ENCODE measurements at places on chromosomes 11 and 22.

GRCh38 chr22:43515902-43516301 lies 104.1 kb downstream of the MPPED1 start:
- DNase-seq = no peak

DNA sequence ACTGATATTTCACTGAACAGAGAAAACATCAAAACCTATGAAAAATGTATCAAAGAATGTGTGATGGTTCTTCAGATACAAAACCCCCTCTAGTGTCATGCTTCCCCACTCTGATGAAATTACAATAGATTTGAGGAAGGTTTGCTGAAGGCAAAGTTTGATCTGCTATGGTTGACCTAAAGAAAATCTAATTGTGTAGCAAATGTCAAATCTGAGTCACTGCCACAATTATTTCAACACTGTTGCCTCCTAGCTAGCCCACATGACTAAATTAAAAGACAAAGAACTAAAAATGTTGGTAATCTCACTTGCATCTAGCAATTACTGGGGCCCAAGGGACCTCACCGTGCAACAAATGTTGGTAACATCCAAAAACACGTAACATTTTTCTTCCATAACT lies 728.0 kb downstream of the DLG2 start:
- DNase-seq = no peak

- DNase-seq = no peak
Observed at GRCh38 chr11:102139081-102139498, 28.8 kb downstream of the YAP1 start.

DNA sequence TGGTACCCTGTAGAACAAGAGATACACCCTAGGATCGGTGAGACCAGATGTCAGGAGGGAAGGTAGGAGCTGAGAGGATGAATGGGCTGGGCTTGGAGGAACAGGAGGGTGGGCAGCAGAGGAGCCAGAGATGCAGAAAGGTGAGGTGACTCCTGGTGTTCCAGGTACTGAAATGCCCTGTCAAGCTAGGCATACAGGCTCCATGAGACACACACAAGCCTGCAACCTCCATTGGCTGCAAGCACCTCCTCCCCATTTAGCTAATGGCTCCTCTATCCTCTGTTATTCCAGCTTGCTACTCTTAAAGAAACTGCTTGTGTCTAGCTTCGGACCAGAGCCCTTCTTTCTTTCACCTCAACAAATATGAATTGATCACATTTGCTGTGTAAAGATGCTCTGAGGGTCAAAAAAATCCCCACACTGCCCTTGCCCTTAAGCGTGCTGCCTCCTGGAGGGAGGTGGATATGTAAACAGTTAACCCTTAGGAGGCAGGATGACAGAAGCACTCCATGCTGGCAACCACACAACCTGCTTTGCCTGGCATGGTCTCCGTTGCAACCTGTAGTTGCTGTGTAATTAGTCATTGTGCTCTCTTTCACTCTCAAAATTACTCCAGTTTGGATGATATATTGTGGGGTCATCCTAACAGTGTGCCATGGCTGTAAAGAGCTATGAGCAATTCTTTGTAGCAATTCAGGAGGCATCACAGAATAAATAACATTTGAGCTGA lies 156.0 kb downstream of the PKNOX2 start:
- DNase-seq = no peak

- DNase-seq = no peak
Observed at GRCh38 chr11:103662880-103663279, 373.6 kb upstream of the DDI1 start.

DNA sequence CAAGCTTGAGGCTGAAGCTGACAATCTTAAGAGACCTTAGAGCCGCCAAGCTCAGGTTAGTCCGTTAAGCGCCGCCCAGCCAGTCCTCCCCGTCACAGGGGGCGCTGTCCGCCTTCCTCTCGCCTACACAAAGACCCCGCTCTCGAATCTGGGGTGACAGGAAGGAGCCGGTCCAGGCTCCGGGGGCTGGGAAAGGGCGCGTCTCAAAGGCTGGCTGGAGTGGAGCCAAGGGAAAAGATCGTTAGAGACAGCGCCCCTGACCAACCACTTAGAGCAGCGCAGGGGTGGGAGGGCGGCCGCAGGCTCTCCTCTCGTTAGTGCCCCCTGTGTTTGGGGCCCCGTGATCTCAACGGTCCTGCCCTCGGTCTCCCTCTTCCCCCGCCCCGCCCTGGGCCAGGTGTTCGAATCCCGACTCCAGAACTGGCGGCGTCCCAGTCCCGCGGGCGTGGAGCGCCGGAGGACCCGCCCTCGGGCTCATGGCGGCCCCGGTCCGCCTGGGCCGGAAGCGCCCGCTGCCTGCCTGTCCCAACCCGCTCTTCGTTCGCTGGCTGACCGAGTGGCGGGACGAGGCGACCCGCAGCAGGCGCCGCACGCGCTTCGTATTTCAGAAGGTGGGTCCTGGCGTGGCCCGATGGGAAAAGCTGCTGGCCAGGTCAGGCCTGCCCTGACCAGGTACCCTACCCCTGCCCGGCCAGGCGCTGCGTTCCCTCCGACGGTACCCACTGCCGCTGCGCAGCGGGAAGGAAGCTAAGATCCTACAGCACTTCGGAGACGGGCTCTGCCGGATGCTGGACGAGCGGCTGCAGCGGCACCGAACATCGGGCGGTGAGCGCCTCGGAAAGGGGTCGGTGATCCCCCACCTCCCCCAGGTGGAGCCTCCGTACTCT lies at the start of gene MUS81:
Gene MUS81, plus strand, starts transcription at position 156 of the 887 bp plus-strand sequence. Its CDS starts 321 bp downstream, at position 477.
- DNase-seq = peak; percentile 95

DNA sequence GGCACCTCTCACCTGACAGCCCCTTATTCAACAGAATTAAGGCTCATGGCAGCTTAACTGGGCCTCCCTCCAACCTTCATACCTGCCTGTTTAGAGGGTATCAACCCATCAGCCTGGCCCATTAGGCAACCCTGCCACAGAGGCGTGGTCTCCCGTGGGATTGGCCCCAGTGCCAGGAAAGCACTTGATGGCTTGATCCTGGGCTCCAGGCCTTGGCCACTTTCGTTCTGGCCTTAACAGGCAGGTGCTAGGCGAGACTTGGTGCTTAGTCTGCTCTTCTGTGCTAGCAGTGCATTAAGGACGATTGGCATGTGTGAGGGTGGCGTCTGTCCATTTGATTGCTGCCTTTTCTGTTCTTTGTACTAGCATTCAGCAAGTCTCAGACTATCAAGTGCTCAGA lies 75.2 kb downstream of the CABIN1 start:
- DNase-seq = no peak

DNA sequence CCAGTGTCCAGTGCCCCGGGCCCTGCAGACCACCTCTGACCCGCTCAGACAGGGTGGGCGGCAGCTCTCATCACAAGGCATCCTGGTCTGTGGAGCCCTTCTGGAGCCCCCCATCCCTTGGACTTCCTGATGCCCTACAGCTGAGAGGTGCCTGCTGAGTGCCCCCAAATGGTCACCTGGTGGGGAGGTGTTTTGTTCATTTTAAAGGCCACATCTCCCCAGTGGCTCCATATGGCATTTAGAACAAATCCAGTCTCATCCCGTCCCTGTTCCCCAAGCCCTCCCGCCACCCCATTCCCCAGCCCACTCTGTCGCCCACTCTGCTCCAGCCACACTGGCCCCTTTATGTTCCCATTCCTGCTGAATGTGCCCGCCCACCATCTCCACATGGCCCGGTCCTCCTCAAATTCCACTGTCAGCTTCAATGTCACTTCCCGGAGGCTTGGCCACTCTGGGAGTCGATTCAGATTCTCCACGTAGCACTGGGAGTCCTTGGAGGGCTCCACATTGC lies 32.8 kb downstream of the OSBPL5 start:
- no peak for DNase-seq

GRCh38 chr22:31566484-31566883 lies 70.1 kb downstream of the SFI1 start:
- DNase-seq = no peak

DNA sequence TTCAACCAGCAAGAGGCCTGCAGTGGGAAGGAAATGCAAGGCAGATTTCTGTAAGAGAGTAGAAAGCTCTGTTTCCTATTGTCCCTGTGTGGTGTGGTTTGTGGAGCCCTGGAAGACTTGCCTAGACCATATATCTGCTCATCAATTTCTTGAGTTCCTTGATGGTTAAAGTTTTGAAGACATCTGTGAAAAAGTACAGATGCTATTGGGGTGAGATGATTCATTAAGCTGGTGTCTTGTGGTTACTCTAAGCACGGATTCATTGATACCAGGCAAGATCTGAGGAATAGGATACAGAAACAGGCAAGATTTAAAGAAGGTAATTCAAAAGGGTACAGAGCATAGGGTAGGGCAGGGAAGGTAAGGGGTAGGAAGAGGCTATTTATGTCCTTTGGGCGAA lies 275.8 kb upstream of the SESN3 start:
- DNase-seq = no peak

DNA sequence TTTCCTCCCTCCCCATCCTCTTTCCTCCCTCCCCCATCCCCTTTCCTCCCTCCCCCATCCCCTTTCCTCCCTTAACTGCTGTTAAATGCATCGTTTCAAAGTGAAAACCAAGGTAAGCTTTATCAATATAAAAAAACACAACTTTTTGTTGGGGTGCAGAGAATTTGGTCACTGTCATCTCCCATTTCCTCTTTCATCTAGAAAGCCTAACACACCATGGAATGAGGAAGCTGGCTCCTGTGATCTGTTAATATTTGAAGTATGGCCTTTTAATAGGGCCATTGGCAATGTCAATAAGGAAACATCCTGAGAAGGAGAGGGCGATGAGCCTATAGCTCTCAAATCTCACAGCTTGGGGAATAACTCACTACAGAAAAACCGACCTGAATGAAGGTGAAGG lies 7.0 kb downstream of the EXPH5 start:
- DNase-seq = no peak

DNA sequence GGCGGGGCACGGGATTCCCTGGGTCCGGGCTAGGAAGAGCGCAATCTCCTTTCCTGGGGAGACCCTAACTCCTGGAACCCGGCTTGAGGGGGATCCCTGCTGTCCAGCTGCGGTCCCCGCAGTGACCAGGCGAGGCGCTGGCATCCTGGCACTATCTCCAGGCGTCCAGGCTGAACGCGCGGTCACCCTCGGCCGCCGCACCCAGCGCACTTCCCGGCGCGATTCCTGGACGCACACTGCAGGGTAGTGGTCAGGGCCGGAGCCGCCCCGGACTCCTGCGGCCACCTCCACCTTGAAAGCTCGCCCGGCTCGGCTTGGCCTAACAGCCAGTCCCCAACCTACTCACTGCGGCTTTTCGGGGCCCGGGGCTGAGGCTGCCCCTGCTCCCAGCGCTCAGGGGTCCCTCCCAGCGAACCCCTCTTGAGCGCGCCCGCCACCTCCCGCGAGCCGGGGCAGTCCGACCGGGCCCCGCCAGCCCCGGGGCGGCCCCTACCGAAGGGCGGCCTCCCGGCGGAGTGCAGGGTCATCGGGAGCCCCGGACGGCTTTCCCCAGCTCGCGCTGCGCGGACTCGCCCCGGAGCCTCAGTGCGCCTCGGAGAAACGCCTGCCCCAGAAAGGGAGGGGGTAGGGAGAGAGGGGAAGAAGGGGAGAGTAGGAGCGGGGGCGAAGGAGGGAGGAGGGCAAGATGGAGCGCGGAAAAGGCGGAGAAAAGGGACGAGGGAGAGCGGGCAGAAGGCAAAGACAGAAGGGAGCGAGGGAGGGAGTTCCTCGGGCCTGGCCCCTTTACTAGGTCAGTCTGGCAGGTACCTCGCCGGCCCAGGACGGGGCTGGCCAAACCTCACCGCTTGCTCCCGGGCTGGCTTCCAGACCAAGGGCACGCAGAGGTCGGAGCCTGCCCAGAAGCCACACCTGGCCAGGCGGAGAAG lies 1.0 kb downstream of the POU2AF3 start:
- peak; percentile 23 for DNase-seq

GRCh38 chr11:44654057-44654456 lies 72.7 kb upstream of the TSPAN18 start:
- DNase-seq = no peak

- DNase-seq = no peak
Observed at GRCh38 chr11:1083621-1084551, 9.2 kb downstream of the MUC2 start.

DNA sequence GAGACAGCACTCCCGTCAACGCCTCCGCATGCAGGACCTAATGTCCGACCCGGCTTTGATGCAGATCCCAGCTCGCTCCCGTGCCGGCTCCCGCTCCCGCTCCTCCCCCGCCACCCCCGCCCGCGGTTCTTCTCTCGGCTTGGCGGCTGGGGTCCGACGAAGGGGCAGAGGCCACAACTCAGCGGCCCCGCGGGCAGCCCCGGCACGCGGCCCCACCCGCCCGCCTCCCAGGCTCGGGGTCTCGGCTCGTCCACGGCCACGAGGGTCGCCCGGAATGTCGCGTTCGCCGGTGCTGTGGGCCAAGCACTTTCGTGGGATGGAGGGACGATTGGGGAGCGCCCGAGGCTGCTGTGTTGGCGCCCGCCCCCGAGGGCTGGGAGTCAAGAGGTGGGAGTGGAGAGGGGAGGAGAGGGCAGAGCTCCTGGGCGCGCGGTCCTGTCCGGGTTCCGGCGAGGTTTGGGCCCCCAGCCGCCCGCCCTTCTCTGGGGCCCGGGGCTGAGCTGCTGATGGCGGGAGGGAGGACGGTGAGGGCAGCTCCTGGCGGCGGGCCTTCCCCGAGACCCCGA lies 5.3 kb upstream of the TBX1 start:
- no peak for DNase-seq

- DNase-seq = no peak
Observed at GRCh38 chr11:19820100-19820499, 107.5 kb downstream of the NAV2 start.

DNA sequence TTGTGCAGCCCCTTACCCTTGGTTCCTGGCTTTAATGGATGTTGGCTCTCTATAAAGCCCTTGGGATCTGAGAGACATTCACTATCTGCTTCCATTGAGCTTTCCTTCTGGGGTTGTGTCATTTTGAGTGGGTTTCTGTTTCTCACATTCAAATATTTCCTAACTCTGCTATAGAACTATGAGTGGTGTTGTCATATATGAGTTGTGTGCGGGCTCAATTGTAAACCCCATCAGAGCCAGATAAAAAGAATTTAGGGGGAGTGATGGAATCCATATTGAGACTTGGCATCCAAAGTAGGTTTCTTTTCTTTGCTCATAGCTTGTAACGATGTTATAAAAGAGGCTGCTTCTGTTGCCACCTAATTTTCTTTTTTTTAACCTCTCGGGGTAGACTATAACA lies 41.8 kb upstream of the SPON1 start:
- no peak for DNase-seq

DNA sequence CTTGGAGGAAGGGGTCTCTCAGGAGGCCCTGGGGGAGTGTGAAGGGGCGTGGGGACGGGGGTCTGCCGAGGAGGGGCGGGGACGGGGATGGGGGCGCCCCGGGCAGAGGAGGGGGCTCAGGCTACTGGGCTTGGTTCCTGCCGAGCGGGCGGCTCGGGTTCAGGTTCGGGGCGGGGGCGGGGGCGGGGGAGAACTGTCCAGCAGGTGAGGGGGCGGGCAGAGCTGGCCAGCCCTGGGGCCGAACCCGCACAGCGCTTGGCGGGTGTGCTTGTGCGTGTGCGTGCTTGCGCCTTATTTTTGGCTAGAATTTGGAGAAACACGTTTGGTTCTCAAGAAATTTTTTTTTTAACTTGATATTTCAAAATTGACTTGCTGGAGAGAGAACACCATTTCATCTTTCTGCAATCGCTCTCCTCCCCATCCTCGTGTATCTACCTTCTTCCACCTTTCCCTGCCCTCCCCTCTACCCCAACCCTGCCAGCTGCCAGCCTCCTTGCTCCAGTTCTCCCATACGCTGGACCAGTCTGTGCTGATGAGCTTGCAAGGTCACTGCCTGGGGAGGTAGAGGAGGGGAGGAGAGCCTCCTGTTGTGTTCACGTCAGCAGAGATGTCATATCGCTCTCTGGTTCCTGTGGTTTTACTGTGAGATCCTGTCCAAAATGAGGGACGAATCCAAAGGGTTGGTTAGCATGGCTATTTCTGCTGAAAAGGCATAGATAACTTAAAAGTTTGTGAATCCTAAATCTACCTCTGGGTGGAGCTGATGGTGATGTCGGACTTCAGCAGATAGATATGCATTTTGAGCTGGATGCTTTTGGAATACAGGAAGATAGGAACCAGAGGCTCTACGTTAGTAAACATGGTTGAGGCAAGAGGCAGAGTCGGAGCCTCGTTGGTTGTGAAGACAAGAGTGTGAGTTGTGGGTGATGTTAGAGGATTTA lies 668 bp downstream of the MADD start:
- DNase-seq = no peak

All from NCI-H774 (cell line).